Dermis microvascular lymphatic vessel endothelial cell (primary cell): ENCODE measurements at places on chromosomes 3 and 15.
A peak's percentile ranks its signal among the peaks of the same experiment; 100 is the strongest.

GRCh38 chr15:40902605-40903561 is 8.6 kb downstream of the VPS18 start:
- no peak for DNase-seq

DNA sequence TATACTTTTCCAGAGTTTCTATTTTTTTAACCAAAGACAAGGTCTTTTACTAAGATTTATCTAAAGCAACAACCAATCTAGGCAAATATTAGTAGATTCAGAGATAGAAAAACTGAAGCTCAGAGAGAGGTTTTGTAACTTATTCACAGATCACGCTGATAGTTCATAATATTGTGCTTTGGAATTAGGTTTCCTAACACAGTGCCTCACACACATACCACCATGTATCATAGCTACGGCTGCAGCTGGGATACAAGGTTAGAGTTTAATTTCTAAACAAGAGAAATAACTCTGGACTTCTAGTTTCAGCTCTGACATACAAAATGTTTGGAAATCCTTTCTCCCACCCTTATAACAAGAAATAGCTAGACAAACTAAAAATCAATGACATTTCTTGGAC is 565.7 kb downstream of the PYDC2 start:
- no peak for DNase-seq

DNA sequence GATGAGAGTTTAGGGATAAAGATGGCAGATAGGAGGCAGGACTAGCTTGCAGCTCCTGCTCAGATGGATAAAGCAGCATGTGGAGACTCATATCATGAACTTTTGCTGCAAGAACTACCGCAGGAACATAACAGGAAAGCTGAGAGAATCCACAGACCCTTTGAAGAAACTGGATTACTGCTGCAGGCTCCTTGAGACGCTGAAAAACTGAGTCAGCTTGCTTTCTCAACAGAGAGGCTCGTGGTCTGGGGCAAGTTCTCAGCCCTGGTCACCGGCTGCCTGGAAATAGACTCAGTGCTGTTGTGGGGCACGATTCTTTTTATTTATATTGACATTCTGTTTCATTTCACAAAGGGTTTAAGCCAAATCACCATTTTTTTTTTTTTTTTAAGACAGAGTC is 28.8 kb upstream of the TRIM59 start:
- no peak for DNase-seq

GRCh38 chr3:42129014-42129953 is 38.1 kb downstream of the TRAK1 start:
- DNase-seq, result no peak

DNA sequence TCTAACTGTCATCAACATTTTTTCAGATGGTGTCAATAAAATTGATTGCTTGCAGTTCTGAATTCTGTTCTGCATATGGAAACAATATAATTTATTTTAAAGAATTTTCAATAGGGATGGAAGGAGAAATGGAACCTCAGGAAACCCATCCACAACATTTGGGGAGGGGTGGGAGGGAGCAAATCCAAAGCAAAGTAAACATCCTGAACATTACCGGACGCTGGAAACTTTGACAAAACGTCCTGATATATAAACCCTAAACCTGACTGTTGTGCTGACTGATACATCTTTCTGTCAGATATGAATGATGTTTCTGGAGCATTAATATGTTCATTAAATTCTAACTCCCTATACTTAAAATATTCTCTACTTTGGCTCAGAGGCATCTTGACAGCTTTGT is 479.0 kb downstream of the FOXP1 start:
- peak; percentile 68 for DNase-seq

DNA sequence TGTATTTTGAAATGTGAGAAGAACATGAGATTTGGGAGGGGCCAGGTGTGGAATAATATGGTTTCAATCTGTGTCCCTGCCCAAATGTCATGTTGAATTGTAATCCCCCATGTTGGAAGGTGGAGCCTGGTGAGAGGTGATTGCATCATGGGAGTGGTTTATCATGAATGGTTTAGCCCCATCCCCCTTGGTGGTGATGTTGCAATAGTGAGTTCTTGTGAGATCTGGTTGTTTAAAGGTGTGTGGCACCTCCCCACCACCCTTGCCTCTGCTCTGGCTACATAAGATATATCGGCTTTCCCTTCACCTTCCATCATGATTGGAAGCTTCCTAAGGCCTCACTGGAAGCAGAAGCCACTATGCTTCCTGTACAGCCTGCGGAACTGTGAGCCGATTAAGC is 23.9 kb upstream of the TMEM108 start:
- DNase-seq, result no peak

DNA sequence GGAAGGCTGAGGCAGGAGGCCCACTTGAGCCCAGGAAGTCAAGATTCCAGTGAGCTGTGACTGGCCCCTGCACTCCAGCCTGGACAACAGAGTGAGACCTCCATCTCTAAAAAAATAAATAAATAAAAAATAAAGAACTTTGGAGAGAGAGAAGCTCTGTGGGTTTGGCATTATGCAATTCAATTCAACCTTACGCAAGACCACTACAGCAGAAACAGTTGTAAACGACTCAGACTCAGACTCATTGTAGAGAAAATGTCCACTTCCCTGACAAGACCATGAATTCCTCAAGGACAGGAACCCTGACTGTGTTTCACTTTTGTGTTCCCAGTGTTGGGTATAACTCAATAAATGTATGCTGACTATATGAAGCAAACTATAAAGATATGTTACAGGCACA is 90.3 kb upstream of the C3orf80 start:
- no peak for DNase-seq

DNA sequence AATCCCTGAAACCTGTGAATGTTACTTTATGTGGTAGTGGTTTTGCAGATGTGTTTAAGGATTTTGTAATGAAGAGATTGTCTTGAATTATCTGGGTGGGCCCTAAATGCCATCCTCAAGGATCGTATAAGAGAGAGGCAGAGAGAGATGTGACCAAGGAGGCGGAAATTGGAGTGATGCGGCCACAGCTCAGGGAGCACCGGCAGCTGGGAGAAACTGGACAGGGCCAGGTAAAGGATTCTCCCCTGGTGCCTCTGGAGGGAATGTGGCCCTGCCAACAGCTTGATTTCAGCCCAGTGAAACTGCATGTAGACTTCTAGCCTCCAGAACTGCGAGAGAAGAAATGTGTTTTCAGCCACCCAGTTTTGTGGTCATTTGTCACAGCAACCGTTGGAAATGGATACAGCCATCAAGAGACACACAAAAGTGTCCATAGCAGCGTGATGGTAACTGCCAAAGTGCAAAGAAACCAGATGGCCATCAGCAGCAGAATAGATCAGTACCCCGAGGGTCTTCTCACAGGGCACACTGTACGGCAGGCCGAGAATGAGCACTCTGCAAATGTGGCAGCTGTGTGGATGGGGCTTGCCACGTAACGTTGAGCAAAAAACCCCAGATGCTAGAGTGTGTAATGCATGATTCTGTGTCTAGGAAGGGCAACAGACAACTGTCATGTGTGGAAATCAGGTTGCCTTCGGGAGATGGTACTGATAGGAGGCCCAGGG is 12.2 kb downstream of the APBA2 start:
- DNase-seq, result no peak

DNA sequence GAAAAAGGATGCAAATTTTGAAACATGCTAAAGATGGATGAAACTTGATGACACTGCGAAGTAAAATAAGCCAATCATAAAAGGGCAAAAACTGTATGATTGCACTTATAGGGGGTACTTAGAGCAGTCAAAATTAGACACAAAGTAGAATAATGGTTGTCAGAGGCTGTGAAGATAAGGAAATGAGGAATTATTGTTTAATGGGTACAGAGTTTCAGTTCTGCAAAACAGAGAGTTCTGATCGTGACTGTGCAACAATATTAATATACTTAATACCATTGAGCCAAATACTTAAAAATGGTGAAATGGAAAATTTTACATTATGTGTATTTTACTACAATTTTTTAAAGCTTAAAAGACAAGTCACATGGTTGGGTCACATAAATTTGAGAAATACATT is 35.1 kb downstream of the UBE3A start:
- DNase-seq, result no peak

GRCh38 chr3:173548261-173548660 is 150.7 kb downstream of the NLGN1 start:
- no peak for DNase-seq

DNA sequence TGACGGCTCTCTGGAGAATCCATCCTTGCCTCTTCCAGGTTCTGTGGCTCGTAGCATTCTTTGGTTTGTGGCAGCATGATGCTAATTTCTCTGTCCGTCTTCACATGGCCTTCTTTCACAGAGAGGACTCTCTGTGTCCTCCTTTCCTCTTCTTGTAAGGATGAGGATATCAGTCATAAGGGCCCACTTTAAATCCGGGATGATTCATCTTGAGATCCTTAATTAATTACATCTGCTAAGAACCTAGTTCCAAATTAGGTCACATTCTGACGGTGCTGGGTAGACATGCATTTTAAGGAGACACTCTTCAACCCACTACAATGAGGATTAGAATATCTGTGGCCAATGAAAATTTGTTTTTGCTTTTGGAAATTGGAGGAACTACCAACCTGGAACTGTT is 15.7 kb upstream of the GXYLT2 start:
- no peak for DNase-seq

DNA sequence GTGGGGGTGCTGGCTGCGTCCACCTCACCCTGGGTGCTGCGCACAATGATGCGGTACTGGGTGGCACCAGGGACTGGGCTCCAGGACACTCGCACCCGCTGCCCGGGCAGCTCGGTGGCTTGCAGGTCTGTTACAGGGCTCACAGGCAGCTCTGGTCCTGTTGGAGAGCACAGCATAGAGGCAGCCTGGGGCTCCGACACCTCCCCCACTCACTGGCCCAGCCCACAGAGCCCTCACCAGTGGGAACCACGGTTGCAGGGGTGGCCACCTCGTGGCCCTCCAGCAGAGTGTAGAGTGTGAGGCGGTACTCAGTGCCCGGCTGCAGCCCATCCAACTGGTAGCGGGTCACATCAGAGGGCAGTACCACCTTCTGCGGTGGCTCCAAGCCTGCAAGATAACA is 3.7 kb downstream of the COL7A1 start:
- no peak for DNase-seq

DNA sequence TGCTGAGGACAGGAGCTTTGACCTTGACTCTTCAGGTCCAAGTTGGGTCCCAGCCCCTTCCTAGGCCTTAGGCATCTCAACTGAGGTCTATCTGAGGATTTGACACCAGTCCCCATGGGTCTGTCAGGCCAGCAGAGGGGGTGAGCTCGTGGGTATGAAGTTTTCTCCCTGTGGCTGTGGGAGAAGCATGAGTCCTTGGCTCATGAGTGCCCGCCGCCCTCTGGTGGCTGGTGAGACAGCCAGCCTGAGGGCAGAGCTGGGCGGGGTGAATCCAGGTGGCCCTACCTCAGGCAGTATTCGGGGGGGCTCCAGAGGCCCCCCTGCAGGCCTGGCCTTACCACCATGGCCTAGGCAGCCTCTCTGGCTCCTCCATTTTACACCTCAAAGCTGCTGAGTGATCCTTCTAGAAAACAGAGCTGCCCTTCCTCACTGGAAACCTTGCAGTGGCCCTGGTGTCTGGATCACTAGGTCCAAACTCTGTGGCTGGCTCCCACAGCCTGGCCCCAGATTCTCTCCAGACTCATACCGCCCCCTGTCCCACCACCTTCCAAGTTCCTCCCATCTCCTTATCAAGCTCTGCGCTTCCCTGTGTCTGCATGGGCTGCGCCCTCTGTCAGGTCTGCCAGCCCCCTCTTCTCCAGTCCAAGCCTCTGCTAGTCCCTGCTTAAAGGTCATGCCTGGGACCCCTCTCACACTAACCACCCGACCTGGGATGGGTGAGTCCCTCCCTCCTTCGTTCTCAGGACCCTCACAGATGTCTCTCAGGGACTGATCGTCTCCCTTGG is 16.1 kb downstream of the SH2D7 start:
- DNase-seq, result peak; percentile 79

- no peak for DNase-seq
Measured at GRCh38 chr3:118262800-118263402, 771.7 kb downstream of the IGSF11 start.

GRCh38 chr3:55157731-55158130 is 229.9 kb upstream of the LRTM1 start:
- no peak for DNase-seq

DNA sequence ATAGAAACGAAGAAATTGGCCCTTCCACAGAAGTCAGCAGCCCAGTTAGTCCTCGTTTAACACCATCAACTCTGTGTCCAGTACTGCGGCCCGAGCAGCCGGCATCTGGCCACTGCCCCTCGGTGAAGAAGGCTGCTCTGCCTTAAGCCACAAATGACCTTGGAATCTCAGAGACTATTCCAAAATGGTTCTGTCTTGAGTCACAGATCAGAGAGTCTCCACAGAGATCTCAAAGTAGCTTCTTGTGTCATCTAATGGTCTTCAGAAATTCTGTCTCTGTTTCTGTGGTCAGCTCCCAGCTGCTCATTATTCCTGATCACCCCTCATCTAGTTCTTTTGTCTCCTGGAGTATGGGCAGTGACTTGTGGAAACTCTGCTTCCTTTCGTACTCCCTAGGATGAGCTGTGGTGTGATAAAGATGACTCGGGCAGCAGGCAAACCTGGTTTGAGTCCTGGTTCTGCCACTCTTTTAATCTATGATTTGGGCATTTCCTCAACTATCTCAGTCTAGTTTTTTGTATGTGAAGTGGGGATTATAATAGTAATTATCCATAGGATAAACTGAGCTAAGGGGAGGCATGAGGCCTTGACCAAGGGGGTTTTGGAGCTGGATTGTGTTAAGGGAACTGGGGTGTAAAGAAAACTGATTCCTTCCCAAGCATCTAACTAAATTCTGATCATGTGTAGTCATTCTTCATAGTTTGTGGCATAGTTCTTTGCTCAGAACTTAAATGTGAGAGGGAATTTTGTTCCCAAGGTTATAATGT is 22.6 kb downstream of the CRTC3 start:
- no peak for DNase-seq

DNA sequence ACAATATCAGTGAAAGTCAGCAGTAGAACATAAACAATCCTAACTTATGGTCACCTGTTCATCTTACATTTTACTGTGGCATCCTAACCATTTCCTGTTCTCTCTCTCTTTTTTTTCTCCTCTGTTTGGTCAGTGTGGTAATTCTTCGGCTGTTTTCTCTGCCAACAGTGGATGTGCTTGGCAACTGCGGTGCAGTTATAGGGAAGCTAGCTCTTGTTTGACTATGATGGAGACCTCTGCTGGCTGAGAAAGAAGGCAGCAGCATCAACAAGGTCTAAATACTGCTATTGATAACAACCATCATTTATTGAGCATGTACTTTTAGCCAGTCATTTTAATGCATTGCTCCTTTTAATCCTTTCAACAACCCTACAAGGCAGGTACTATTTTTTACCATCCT is 723 bp upstream of the DRD3 start:
- DNase-seq, result peak; percentile 40

- DNase-seq, result no peak
Measured at GRCh38 chr15:92921215-92922131, 21.3 kb downstream of the CHD2 start.

GRCh38 chr15:83567318-83567717 is 86.6 kb upstream of the ADAMTSL3 start:
- DNase-seq, result no peak

- DNase-seq, result peak; percentile 78
Measured at GRCh38 chr15:99324082-99324620, 72.9 kb downstream of the LRRC28 start.

GRCh38 chr15:78384651-78385050 is 44.5 kb downstream of the CRABP1 start:
- DNase-seq, result no peak
